A549 (cell line): ENCODE measurements at places on chromosomes 13 and 19. TPM values are rescaled to one million over a fixed set of nuclear protein-coding genes. Genes with fewer than 3 reads are reported as not detected.

Gene FGF14
- polyA plus RNA-seq: not detected in 3 replicates

Gene EFNB2
- 1.3 to 1.6 TPM (median 1.3 TPM) in 3 replicates for polyA plus RNA-seq

Gene ITGBL1
- polyA plus RNA-seq: 1.2 to 1.4 TPM (median 1.3 TPM) in 3 replicates

Gene GRIN2D
- 5.8 to 6.8 TPM (median 6.3 TPM) in 3 replicates for polyA plus RNA-seq

Gene ZNF296
- 2.7 to 3.6 TPM (median 3.4 TPM) in 3 replicates for polyA plus RNA-seq

Gene PLK5
- not detected in 3 replicates for polyA plus RNA-seq

Gene C19orf38
- 0.09 to 0.12 TPM (median 0.10 TPM) in 3 replicates for polyA plus RNA-seq

Gene CYP2F1
- polyA plus RNA-seq: not detected in 3 replicates

Gene CCL25
- not detected in 3 replicates for polyA plus RNA-seq

GRCh38 chr13:65936249-65936648 is 1293.9 kb downstream of the PCDH9 start:
- no peak for DNase-seq

DNA sequence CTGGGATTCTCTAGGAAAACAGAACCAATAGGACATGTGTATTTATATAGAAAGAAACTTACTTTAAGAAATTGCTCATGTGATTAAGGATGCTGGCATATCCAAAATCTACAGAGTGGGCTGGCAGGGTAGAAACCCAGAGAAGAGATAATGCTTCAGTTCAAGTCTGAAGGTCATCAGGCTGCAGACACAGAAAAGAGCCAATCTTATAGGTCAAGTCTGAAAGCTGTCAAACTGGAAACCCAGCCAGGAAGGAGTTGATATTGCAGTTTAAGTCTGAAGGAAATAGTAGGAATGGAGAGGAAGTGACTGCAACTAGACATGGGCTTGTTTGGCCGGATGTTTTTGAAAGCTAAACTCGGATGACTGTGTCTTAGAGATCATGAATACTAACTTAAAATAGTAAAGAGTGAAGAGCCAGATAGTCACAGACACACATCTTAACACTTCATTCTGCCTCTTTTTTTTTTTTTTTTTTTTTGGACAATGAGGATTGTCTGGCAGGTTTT is 125.3 kb upstream of the GPC6 start:
- DNase-seq: no peak

- peak; percentile 73 for DNase-seq
Observed at GRCh38 chr19:35509861-35510625, 3.4 kb downstream of the DMKN start.

- no peak for DNase-seq
Observed at GRCh38 chr13:51003642-51004041, 94.1 kb downstream of the RNASEH2B start.

GRCh38 chr19:15562861-15563260 is 52.2 kb upstream of the CYP4F8 start:
- DNase-seq: no peak

- peak; percentile 6 for DNase-seq
Observed at GRCh38 chr13:51222686-51223559, 725 bp downstream of the FAM124A start.

DNA sequence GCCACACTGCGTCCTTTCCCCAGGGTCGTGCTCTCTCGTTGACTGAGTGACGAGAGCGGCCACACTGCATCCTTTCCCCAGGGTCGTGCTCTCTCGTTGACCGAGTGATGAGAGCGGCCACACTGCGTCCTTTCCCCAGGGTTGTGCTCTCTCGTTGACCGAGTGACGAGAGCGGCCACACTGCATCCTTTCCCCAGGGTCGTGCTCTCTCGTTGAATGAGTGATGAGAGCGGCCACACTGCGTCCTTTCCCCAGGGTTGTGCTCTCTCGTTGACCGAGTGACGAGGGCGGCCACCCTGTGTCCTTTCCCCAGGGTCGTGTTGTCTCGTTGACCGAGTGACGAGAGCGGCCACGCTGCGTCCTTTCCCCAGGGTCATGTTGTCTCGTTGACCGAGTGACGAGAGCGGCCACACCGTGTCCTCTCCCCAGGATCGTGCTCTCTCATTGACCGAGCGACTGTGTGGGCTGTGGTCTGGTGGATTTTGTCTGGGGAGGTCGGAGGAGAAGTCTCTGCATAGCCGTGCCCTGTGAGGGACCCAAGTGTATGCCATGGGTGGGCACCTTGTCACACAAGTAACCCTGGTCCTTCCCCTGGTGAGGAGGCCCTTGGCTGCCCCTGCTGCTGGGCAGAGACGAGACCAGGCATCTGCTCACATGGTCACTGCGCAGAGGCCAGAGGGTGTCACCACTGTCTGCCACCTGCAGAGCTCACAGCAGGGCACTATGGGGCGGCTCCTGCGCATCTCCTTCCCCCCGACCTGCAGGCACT is 107.7 kb downstream of the KDM4B start:
- no peak for DNase-seq

DNA sequence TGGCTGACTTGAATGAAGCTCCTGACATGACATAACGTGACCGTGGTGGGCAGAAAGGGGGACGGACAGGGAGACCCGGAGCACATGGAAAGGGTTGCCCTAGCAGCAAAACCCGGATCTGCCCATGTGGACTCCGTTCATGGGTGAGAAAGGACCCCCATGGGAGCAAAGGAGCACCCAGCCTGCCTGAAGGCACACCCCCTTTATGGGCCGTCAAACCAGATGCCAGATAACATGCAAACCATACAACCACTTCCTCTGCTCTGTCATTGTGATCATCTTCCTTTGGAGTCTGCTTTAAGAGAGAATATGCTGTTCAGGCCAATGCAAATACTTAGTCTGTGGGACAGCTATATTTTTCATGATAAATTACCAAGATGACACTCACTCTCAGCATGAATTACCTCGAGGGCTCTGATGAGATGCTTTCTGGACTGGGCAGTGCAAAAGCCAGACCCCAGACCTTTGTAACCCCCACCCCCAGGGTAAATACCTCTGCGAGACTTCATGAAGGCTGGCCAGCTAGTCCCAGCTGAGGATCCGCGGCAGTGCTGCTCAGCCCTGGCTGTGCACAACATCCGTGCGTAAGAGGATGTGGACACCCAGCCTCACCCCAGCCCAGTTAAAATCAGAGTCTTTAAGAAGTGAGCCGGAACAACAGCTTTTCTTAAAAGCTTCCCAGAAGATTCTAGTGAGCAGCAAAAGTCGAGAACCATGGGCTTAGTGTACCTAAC is 126.6 kb downstream of the USP12 start:
- DNase-seq: no peak

GRCh38 chr13:32695602-32696250 is 109.5 kb downstream of the PDS5B start:
- no peak for DNase-seq

GRCh38 chr13:46901721-46902120 is 4.9 kb upstream of the HTR2A start:
- DNase-seq: no peak

GRCh38 chr19:3387645-3388589 is 21.5 kb downstream of the NFIC start:
- peak; percentile 44 for DNase-seq

DNA sequence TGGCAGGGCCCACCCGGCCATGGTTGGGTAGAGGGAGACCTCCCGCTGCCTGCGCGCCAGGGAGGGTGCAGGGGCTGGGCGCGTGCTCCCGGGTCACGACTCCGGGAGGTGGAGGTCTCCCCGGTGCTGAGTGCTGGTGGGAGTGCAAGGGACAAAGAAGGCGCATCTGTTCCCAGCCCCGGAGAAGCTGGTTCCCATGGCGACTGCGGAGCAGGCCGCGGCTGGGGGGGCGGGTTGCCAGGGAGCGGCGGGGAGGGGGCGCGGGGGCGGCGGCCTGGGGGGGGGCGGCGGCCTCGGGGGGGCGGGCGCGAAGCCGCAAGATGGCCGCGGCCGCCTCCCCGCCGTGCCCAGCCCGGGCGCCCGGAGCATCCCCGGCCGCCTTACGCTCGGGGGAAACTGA is 1.2 kb downstream of the CBARP start:
- DNase-seq: no peak

- no peak for DNase-seq
Observed at GRCh38 chr19:38617764-38618589, at the start of gene MAP4K1. MAP4K1 (minus strand) TSS chr19:38617953; CDS start chr19:38617895, 58 bp downstream.

- no peak for DNase-seq
Observed at GRCh38 chr19:45512881-45513483, 5.7 kb downstream of the VASP start.

DNA sequence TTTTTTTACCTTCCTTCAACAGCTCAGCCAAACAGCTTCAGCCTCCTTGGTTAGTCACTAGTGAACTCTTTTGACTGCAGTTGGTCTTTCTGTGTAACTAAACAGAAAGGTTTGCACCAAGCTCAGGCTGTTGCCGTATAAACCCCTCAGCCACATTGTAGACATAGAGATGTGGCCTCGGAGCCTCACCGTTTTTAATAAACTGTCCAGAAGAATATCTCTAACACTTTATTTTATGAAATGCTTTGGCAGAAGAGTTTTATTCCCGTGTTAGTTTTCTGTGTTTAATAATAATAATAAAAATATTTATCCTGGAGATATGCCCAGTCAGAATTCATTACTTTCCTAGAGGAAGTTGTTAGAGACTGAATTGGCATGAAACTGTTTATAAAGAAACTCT is 171.7 kb upstream of the MAB21L1 start:
- no peak for DNase-seq

DNA sequence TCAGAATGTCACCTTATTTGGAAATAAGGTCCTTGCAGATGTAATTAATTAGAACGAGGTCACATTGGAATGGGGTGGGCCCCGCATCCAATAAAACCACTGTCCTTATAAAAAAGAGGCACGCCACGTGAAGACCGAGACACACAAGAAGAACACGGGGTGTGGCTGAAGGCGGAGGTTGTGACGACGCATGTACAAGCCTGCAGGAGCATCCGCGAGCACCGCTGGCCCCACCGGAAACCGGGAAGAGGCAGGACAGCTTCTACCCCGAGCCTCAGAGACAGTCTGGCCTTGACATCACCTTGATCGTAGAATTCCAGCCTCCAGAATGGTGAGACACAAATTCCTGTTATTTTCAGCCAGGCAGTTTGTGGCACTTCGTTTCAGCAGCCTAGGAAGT is 177.9 kb downstream of the COL4A1 start:
- no peak for DNase-seq

DNA sequence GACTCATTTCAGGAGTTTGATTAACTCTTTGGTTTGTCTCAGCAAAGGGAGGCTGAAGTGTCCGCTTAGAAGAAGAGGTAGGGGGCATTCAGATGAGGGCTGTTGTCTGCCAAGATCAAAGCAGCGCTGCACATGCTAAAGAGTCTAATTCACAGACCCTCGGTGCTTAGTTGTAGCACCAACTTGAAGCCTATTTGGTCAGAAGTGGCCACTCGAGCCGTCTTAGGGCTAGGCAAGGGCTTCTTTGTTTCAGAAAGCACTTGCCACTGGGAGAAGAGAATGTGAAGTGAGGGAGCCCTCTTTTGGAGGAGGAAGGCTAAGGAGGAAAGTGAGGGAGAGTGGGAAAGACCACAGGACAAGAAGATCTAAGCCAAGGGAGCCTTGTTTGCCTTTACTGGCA is 313.4 kb upstream of the TMTC4 start:
- DNase-seq: no peak

GRCh38 chr13:50446611-50447010 is 396.9 kb downstream of the DLEU7 start:
- no peak for DNase-seq

DNA sequence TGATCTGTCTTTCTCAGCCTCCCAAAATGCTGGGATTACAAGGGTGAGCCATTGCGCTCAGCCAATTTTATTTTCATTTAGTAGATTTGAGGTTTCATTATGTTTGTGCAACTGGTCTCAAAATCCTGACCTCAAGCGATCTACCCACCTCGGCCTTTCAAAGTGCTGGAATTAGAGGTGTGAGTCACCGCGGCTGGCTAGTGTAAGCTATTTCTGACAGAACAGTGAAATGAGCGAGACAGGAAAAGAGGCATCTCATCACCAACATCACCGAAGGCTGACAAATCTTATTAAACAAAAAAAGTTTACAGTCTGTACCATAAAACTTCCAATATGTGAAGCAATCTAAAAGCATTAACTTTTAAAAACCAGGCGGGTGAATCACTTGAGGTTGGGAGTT is 12.2 kb upstream of the ZNF888 start:
- no peak for DNase-seq

DNA sequence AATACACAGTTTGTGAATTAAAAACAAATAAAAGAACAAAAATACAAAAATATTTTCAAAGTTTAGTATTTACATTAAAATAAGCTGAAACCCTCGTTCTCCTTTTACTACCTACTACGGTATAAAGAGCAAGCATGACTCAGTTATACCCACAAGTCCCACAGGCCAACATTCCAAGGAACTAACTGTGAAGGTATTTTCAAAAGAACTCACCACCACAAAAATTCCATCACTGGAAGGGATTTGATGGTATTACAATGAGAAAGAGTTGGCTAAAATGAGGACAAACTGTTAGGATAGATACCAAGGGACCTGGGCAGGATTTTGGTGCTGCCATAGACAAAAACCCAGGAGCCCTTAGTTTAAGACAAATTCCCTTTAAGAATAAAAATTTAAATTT is 122.7 kb downstream of the TBC1D4 start:
- DNase-seq: peak; percentile 4
